ENCODE measurements at places on chromosomes 7 and 10.
A peak's percentile ranks its signal among the peaks of the same experiment; 100 is the strongest.

- no peak for DNase-seq
Observed at GRCh38 chr10:104639590-104640338, 1.3 kb upstream of the SORCS3 start.

DNA sequence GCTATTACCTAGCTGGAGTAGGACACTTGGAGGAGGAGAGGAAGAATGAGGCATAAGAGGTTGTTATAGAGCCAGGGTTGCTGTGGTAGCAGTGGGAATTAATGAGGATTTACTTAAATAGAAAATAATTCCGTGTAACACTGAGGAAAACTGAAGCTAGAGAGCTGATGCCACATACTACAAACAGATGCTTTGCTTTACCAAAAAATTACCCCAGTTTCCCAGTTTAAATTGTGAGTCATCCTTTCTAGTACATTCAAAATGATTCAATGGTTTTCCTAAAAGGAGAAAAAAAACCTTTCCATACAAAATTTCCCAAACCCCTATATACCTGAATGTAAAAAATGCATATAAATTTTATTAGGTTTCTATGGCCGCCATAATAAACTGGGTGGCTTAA lies 58.3 kb downstream of the ZNF518A start:
- no peak for DNase-seq

DNA sequence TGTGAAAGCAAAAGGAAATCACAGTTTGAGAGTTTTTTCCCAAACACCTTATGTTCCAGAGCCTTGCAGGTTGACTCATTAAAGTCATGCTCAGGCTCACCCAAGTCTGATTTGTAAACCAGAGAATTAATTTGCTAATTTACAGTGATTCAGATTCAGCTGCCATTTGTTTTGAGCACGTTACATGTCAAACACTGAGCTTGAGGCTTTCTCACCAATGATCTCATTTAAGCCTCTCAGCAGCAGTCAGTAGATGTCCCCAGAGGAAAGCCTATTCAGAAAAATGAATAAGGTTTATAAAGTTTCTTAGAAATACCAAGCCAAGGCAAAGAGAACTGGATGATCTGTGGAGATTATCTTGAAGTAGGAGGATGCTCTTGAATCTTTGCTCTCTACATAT lies 420.4 kb downstream of the HTR7 start:
- no peak for DNase-seq

DNA sequence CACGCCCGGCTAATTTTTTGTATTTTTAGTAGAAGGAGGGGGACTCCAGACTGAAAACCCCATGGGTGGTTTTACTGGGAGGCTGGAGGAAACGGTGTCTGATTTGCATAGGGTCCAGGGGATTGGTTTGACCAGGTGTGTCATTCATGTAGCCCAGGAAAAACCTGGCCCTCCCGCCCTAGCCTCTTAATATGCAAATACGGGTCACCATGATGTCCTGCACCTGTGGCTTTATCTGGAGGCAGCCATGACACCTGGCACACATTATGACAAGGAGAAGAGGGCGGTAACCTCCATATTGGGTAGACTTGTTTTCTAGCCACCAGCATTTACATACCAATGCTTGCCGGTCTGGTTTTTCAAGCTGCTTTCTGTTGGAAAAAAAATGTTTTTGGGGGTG lies 68.0 kb downstream of the TRIL start:
- peak; percentile 42 for DNase-seq

DNA sequence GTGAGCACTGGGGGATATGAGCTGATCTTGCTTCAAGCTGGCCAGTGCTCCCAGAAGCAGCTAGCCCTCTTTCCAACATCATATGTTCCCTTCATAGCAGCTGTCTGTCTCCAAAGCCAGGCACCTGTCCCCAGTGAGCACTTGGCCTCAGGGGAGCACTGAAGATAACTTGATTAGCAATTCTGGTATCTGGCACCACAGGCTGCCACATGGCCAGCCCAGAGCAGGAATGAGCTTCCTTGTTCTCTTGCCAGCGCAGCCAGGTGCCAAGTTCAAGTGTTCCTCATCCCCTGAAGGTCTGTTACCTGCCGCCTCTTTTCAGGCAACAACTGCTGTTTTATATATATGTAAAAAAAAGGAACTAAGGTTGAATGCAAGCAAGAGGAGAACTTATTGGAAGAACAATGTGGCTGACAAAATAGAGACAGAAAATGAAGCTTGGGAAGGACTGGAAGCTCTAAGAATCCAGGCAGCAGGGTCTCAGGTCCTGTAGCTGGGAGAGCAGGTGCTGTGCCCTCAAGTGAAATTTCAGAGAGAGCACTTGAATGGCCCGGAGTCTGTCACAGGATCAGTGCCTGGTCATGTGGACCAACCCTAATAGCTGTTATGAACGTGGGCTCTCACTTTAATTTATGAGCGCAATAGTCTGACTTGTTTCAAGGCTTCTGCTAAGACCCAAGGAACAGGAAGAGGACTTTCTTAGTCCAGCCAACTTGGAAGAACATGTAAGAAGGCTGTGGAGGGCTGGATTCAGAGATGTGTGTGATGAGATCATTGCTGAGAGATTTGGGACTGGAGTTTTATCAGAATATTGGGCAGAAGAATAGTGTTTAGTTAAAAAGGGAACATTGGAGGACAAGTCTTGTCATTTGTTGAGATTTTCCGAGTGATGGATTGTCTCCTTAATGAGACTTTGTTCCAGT lies 267.2 kb downstream of the GLRX3 start:
- DNase-seq, result no peak

- no peak for DNase-seq
Observed at GRCh38 chr10:86042161-86042560, 324.4 kb downstream of the GRID1 start.

- DNase-seq, result no peak
Observed at GRCh38 chr10:45442662-45443061, 68.6 kb downstream of the ALOX5 start.

- no peak for DNase-seq
Observed at GRCh38 chr7:110861163-110861562, 229.8 kb upstream of the LRRN3 start.

GRCh38 chr10:36872702-36873393 lies 252.6 kb upstream of the ANKRD30A start:
- peak; percentile 22 for DNase-seq

GRCh38 chr7:96993094-96993865 lies 12.1 kb upstream of the DLX6 start:
- DNase-seq, result no peak

DNA sequence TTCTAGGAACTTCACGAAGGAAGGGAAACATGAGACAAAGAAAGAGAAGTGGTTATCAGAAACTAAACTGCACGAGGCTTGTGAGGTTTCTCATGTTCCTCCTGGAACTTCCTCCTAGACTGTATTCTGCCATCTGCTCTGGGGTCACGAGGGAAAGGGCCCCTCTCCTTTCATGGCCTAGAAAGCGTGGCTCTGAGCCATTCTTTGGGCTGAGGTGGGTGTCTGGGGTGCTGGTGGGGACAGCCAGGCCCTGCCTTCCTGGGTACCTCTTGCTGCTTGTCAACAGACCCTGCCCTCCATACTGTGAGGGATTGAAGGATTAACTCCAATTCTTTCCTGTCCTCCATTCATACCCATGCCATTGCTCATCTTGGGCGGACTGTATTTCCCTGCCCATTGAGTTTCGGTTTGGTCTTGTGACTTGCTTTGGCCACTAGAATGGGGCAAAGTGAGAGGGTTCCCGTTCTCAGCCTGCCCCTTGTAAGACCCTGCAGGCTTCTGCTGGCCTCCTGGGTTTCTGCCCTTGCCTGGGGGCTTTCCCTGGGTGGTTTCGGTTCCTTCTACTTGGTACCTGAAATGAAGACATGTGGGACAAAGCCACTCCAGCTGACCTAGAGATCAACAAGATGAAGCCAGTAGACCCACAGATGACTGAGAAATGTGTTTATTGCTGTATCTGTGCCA lies 14.9 kb upstream of the GIMAP8 start:
- peak; percentile 98 for DNase-seq

- peak; percentile 32 for DNase-seq
Observed at GRCh38 chr7:69738396-69738951, 140.2 kb downstream of the AUTS2 start.

DNA sequence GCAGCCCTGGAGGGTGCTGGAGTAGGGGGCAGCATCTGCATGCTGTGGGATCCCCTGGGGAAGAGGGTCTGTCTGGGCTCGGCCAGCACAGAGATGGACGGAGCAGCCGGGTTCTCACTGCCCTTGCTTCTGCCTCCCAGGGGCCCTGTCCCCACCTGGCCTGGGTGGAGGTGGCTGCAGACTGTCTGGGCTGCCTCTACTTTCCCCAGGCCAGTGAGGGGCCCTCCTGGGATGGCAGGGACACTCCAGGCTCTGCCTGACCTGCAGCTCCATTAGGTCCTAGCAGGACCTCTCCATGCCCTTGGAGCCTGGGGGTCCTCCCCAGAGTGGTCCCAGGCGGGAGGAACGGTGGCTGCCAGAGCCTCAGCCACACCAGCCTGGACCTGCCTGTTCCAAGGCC lies 63.7 kb downstream of the PWWP2B start:
- DNase-seq, result no peak
